ENCODE measurements at places on chromosomes 11 and 22.

DNA sequence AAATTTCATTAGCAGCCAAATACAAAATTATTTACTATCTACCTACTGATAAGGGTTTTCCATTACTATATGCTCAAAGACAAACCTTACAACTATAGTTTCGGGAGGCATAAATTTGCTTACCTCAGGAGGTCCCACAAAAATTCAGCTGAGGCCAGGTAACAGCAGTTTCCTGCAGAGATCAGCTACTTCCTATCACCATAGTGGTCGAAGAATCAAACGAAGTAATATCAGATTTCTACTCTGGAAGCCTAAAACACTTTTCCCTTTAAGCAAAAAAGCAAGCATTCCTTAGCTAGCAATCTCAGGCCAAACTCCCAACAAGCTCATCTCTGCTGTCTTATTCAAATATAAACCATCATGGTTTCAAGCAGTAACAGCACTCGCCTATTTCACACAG is 3.1 kb downstream of the NAP1L4 start:
- no peak for DNase-seq

- no peak for DNase-seq
Measured at GRCh38 chr22:17411213-17411612, 42.0 kb downstream of the CECR2 start.

- DNase-seq = no peak
Measured at GRCh38 chr11:123168955-123169484, 26.0 kb downstream of the CLMP start.

DNA sequence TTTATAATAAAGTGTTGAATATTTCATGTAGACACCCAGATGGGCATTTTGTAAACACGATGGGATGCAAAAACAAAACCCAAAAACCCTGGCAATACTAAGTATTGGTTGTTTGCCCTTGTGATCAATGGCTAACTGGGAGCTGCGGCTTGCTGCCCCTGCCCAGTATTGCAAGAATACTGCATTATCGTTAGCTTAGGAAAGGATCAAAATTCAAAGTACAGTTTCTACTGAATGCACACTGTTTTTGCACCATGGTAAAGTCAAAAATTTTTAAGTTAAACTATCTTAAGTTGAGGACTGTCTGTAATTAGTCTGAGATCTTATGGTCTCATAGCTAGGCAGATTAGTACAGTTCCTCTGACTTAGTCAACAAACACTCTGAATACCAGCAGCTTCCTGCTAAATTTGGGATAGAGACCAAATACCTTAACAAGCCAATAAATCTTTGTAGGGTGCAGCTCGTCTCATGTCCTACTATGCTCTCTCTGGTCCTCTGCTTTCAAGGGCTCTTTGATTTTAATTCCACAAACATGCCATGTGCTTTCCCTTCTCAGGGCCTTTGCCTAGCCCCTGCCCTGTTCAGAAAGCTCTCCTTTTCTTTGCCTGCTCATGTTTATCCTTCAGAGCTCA is 4.0 kb downstream of the CCDC90B start:
- DNase-seq = no peak

- peak; percentile 19 for DNase-seq
Measured at GRCh38 chr11:76293189-76293631, 86.9 kb upstream of the WNT11 start.

DNA sequence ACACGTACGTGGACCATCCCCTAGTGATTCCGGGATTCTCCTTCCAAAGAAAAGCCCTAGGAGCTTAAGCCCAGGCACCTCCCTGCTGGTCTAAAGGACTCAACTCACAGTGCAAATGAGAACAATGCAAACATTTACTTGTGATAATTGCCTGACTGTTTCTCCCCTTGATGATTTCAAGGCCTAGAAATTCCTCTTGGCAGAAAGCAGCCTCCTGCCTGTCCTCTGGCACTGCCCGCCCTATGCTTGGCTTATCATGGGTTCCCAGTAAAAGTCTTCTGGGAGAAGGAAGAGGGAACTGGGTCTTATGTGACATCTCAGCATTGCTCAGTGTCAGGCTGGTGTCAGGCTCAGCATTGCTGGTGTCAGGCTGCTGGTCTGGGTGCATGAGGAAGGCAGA is 351.8 kb downstream of the SHANK2 start:
- DNase-seq = no peak

DNA sequence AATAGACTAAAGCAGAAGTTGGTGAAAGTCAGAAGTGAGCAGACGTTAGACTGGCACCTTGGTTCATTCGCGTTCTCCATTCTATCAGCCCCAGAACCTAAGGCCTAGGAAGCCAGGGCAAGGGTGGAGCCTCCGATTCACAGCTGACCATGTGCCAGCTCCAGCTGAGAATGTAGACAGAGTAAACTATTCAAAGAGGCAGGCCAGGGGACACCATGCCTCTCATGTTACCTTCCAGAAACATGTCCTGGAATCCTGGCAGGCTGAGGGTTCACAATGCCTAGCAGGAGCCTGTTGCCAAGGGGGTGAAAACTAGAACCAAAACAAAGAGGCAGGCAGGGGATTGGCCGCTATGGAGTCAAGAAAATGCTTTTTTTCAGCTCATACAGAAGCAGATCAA is 224.4 kb upstream of the POU2AF2 start:
- no peak for DNase-seq

DNA sequence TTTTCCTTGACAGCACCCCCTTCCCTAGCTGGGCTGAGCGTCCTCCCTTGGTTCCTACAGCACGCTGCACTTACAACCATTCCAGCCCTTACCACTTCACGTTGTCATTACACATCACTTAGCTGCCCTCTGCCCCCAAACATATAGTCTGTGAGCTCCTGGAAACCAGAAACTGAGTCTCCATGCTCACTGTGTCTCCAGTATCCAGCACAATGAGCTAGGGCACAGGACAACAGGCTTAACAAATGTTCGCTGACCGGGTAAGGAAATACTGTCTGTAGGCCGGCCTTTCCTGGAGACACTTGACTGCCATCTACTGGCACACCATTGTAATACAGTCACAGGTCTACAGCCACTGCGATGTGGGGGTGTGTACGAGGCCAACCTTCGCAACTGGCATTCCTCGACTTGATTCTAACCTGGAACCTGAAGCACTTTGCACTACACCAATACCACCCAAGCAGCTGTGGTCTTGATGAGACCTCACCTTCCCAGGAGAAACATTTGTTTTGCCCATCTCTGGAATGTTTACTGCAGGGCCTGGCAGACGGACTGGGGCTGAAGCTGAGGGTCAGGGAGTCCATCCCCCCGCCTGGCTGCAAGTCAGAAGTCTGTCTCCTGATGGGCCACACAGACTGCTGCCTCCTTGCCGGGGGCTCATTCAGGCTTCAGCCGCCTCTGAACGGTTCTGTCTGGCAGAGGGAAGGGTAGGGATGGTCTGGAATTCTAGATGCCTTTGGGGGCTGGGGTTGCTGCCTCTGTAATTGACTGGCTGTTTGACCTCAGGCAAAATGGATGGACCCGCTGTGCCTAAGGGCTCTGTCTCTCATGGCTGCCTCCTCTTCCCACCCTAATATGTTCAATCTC is 72.0 kb downstream of the SYN3 start:
- DNase-seq = no peak

- peak; percentile 32 for DNase-seq
Measured at GRCh38 chr11:2929531-2929949, 320 bp upstream of the PHLDA2 start.

- DNase-seq = no peak
Measured at GRCh38 chr11:25625094-25625493, 706.8 kb upstream of the ANO3 start.

DNA sequence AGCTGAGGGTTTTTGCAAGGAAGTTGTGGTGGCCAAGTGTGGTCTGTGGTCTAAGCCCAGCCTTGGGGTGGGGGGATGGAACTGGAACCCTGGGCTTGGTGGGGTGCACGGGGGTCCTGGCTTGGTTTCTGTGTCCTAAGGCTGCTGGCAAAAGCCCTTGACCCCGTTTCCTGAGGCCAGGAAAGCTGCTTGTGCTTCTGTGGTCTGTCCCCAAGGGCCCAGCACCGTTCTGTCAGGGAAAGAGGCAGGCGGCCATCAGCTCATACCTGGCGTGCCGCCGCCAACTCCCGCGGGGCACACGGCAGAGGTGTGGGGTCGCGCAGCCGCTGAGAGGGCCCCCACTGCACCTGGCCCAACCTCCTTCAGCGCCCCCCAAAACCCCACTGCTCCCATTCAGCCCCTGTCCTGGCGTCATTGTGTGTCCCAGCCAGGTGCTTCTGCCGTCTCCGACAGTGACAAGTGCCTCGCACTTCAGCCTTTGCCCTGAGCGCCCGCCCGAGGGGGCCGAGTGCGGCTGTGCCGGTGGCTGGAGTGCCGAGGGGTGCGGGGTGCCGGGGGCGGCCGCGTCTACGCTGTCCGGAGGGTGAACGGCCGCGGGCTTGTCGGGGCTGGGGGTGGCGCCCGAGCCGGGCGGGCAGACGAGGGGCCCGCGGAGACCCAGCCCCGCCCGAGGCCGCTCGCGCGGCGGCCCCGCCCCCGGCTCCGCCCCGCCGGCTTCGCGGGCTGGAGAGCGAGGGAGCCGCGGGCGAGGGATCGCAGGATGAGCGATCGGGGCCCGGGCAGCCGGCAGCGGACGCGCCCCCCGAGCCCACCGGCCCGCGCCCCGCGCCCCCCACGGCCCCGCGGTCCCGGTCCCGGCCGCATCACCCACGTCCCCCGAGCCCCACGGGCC is at the start of gene CNIH2:
CNIH2 (plus strand) TSS at position 705 of the 892 bp plus-strand sequence. CDS start 282 bp downstream, outside the sequence.
- DNase-seq = peak; percentile 17

DNA sequence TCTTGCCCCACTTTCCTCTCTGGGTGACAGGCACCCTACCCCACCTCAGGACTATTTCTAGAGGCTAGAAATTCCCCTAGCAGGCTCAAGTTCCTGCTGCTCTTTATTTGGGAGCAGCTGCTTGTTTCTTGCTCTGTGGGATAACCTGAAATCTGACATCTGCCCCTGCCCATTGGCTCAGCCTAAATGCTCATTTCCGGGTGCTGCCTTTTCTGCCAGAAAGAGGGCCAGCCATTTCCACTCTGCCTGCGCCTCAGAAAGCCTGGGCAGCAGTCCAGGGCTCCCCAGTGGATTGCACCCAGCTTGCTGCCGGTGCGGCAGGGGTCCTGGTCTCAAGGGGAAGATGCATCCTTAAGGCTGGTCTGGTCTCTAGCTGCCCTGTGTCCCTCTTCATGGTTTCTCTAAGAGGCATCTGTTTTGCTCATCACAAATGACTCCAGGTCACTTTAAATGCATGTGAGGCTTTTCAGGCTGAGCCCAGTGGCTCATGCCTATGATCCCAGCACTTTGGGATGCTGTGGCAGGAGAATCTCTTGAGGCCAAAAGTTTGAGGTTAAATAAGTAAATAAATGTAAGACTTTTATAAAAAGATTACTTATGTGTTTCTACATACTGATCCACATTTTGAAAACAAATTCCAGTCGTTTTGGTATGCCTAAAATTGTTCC is 10.3 kb upstream of the PNPLA5 start:
- no peak for DNase-seq

DNA sequence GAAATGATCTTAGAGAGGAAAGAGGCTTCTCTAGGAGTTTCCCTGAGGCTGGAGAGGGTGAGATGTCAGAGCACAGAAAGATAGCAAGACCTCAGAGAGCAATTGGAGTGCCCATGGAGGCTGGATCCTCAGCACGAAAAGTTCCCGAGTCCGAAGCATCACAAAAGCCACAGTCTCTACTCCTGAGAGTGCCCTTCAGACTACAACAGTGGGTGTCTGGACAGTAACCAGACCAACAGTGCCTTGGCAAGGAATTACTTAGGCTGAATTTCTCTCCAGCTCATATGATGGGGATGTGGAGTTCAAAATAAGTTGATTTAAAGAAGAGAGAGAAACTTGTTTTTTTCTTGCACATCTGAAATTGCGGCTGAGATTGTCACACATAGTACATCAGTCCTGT is 31.9 kb upstream of the PSMA1 start:
- DNase-seq = no peak

GRCh38 chr11:126742582-126742981 is 258.0 kb downstream of the KIRREL3 start:
- DNase-seq = no peak

DNA sequence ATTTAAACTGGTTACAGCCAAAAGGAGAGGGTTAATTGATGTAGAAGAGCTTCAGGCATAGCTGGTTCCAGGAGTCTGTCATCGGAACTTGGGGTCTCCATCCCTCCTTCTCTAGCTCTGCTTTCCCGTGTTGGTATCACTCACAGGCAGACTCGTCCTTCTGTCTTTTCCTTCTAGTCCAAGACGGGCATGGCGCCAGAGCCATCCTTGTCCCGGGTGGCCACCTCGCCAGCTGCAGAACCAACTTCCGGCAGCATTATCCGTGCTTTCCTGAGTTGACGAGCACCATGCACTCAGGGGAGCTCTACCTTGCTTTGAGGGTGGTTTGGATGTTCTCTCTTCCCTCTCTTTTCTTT is 14.7 kb downstream of the LINC01488 start:
- DNase-seq = no peak

DNA sequence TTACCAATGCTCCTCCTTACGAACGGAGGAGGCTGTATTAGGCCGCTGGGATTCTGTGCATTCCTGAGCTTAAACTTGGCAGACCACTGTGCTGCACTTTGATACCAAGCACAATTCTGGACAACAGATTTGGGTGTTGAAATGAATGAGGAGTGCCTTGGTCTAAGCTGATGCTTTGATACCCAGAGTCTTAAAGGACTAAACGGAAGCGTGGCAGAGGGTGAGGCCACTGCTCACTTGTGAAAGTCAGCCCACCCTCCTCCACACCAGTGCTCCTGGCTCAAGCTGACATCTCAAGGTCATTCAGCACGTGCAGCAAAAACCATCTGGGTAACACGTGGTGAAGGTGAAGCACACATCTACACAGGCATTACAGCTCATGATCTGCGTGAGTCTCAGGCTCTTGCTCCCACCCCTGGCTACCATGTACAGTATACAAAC is 85.9 kb downstream of the MICAL3 start:
- DNase-seq = no peak

DNA sequence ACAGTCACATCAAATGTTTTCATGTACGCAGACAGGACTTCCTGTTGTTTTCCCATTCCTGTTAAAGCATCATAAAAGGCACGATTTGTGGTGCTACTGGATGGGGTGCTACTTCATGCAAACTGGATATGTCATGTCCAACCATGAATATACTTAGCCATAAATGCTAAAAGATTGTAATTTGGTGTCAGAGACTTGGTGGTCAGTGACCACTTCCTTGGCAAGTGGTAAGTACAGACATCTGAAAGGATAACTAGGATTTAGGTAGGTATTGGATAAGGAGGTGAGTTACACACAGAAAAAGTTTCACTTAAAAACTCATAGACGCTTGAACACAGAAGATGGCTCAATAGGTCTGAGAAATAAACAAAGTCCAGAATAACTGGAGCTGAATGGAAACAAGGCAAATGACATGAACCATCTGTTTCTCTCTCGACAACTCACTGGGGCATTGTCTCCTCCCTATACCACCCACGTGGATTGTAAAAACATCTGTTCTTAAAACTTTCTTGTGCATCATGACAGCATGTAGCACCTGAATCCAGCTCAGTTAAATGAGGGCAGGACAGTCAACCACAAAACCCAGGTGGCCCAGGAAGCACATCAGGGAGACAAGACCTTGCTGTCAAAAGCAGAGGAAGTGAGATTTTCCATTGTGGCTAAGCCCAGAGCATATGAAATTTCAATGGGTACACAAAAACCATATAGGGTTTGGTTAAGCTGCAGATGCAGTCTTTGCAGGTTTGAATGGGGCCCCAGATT is 22.1 kb upstream of the IGLL5 start:
- no peak for DNase-seq

GRCh38 chr11:134124660-134125451 is 56.0 kb downstream of the JAM3 start:
- DNase-seq = no peak

- DNase-seq = no peak
Measured at GRCh38 chr11:74636630-74637184, 44.3 kb downstream of the POLD3 start.
